ENCODE measurements at places on chromosomes 13 and 19.

DNA sequence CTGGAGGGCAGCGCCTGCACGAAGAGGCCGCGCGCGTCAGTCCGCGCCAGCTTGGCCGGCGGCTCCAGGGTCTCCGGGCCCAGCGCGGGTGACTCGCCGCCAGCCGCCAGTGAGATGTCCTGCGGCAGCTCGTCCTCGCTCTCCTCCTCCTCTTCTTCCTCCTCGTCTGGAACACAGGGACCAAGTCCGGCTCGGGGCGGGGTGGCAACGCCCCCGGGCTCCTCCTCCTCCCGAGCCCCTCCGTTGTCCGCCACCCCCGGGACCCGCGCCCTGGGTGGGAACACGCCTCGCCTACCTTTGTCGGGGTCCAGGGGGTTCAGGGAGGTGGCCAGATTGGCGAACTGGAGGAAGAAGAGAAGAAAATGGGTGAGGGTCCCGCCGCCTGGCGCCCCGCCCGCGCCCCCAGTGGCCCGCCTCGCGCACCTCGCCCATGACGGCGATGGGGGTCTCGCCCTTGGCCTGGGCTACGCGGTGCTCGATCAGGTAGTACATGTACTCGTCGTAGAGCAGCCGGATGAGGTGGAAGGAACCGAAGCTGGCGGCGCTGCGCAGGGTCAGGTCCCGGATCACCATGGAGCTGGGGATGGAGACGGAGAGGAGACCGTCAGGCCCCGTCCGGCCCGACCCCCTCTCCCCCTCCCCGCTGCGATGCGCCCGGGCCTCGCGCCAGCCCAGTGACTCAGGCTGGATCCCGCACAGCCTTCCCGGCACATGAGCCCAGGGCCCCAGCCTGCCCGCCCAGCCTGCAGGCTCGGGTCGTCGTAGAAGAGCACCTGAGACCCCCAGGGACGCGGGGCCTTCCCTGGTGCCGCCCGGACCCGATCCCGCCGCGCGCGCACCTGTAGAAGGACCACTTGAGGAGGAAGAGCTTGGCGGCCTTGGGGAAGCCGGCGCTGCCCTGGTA is 10.6 kb downstream of the DCAF15 start:
- DNase-seq: no peak

GRCh38 chr19:28242317-28242927 is 970.5 kb downstream of the UQCRFS1 start:
- no peak for DNase-seq

GRCh38 chr19:3575949-3576673 is 3.4 kb downstream of the HMG20B start:
- DNase-seq: no peak

DNA sequence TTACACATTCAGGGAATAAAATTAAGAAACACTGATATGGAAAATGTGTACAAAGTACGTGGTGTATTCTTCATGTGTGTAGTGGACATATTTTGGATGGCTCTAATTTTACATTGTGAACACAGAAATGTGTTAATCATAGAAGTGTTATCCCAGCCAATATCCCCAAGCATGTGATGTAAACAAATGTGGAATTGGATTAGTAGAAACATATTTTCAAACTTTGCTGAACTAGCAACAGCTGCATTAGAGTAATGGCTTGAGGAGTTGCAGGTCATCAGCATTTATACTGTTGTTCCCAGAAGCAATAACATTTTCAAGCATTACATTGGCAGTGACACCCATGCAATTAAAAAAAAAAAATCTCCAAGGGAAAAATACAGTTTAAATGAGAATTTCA is 600.6 kb downstream of the SLITRK1 start:
- no peak for DNase-seq

DNA sequence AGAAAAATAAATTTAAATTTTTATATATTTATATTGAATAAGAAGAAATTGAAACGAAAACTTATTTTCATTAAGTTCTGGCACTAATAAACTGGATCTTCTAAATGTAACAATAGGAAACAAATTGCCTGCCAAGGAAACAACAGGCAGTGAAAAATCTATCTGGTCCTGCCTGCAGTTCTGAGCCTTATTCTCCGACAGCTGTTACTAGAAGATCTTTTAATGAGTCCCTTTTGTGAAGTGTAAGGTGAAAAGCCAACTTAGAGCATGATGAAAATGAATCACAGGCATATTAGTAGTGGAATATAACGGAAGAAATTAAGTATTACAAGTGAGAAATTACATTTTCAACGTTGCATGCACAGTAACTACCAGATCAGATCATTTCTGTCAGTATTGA is 1002.7 kb upstream of the PCDH20 start:
- no peak for DNase-seq

DNA sequence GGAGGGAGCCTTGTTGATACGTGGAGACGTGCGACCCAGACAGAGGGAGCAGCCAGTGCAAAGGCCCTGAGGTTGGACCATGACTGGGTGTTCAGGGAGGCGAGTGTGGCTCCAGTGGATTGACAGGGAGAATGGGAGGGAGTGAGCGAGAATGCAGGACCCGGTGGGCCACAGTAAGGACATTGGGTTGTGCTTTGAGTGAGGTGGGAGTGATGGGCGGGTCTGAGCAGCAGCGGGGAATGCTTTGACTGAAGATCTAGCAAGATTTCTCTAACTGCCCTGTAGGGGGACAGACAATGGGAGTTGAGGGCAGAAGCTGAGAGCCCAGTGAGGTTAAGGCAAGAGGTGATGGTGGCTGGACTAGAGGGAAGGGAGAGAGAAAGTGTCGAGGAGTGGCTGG is 7.7 kb upstream of the NANOS2 start:
- no peak for DNase-seq

DNA sequence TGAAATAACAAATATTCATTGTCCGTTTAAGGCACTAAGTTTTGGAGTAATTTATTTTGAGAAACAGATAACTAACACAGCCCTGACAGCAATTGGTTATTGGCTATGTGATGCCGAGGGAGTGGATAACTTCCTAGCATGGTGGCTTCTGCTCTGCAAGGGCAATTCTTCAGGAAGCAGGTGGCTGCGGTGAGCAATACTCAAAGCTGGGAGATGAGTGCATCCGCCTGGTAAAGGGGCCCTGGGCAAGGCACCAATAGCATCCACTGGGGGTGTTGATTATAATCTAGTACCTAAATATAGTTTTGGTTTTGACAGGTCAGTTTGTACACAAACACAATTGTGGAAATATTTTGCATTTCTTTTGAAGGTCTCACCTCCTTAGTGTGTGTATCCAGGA is 41.0 kb downstream of the CCDC70 start:
- no peak for DNase-seq

- no peak for DNase-seq
Measured at GRCh38 chr19:55559684-55560083, 14.3 kb upstream of the SBK3 start.

- no peak for DNase-seq
Measured at GRCh38 chr13:113598481-113598880, 13.9 kb downstream of the TFDP1 start.

GRCh38 chr13:93270769-93271742 is 44.4 kb downstream of the GPC6 start:
- no peak for DNase-seq

DNA sequence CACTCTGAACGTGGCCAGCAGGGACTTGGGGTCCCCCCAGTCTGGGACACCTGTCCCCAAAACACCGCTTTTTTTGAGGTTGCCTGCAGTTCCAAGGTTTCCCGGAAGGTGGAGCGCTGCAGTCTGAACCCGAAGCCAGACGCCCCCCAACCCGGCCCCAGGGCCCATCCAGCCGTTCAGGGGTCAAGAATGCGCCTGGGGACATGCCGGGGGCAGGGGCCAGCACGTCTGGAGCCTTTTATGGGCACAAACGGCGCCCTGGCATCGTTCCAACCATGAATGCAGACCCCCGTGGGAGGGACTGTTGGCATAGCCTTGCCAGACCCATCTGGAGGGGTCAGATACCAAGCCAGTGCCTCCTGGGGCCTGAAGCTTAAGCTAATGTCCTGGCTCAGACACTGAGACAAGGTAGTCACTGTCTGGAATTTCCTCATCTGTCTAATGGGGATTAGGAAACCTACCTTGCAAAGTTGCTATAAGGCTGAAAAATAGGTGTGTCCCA is 6.9 kb downstream of the S1PR5 start:
- DNase-seq: no peak

DNA sequence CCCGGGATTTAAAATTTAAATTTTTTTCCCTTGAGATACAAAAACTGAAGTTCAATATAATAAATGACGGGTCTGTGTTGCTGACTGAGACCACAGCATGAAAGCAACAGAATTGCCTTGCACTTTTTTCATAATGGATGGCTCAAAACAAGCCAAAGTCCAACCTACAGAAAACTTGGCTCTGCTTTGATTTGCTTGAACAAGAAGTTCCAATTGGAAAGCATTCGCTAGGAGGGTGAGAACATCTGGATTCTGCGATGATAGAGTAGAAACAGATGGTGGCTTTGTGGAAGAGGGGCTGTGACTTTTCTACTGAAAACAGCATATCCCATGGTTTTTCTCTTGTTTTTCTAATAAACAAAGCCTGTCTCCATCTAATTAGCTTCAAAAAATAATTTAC is 46.4 kb downstream of the THSD1 start:
- DNase-seq: no peak

GRCh38 chr13:101465877-101466276 is 13.4 kb downstream of the ITGBL1 start:
- no peak for DNase-seq

Measured in NCI-H2107 (cell line).